ENCODE measurements at places on chromosomes 2 and 18.

DNA sequence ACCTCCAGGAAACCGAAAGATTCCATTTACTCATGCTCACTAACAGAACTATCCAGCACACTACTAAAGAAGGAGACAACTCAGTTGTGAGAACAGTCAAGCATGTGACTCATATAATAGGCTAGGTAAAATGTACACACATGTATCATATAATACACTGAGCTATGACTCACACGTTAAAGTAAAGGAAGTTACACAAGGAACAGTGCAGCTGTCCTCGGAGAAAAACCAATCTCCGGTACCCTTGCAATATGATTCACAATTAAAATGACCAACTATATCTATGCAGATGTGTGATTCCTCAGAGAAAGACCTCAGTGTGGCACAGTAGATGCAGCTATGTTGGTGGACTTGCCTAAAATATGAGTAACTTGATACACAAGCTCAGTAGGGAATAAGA lies 76.5 kb downstream of the STRN start:
- DNase-seq = no peak

GRCh38 chr2:47771211-47771610 lies 11.7 kb upstream of the MSH6 start:
- no peak for DNase-seq

DNA sequence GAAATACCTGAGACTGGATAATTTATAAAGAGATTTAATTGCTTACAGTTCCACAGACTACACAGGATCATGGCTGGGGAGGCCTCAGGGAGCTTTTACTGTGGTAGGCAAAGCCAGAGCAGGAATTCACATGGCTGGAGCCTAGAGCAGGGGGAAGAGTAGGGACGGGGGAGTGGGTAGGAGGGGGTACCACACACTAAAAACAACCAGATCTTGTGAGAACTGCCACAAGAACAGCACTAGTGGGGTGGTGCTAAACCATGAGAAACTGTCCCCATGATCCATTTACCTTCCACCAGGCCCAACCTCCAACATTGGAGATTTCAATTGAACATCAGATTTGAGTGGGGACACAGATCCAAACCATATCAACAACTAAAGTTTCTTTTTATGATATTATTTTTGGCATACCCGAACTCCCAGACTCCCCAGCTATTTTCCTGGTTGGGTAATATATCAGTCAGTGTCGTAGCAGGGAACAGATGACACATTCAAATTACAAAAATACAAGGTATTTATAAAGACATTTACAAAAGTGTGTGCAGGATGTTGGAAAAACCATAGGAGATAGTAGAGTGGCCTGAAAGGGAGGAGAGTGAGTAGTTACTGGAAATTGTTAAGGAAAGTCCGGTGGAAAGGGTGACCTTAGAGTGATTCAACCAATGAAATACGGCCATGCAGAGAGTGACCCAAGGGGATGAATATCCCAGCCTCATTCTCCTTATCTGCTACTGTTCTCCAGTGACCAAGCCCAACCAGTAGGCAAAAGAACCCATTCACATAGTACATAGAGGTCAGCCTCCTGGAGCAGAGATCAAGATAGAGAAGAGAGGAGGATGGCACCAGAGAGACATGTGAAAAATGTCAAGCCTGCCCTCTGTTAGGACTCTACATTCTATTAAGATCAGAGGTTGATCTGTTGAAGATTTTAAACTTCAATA lies 8.8 kb downstream of the RPL37A start:
- DNase-seq = no peak

DNA sequence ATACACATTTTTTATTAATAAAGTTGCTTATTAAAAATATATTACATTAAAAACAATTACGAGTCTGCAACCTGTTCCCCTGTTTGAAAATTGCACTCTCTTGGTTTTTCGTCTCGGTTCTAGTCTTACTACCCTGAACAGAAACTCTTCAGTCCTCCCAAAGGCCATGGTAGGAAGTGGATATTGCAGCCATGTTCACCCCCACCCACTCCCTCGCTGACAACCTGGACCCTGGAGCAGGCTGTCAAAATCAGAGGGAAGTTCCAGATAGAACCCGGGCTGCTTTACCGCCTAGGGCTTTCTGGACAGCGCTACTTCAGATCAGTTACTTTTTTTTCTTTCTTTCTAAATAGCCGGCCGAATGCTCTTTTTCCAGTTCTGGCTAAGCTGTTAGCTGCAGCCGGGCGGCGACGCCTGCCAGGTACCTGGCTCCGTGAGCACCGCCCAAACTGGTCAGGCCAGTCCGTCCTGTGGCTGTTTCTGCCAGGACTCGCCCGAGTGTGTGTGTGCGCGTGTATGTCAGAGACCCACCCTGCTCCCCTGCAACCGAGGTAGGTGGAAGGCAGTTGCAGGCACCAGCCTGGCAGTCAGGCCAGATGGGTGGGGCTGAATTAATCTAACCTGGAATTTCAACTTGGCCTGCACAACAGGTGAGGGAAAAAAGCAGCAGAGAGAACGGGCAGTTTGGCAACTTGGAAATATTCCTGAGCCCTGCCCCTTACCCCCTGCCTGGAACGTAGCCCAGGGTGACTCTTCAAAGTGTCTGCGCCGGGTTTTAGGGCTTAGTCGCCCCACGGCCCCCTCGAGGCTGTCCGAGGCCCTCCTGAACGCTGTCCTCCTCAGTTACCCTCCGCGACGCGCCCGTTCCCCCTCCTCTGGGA lies 1.1 kb upstream of the TET3 start:
- no peak for DNase-seq

GRCh38 chr2:187475499-187476248 lies 27.6 kb upstream of the CALCRL start:
- no peak for DNase-seq

- DNase-seq = no peak
Measured at GRCh38 chr2:204135752-204136151, 199.2 kb downstream of the ICOS start.

GRCh38 chr2:31440764-31441163 lies 26.2 kb upstream of the XDH start:
- no peak for DNase-seq

DNA sequence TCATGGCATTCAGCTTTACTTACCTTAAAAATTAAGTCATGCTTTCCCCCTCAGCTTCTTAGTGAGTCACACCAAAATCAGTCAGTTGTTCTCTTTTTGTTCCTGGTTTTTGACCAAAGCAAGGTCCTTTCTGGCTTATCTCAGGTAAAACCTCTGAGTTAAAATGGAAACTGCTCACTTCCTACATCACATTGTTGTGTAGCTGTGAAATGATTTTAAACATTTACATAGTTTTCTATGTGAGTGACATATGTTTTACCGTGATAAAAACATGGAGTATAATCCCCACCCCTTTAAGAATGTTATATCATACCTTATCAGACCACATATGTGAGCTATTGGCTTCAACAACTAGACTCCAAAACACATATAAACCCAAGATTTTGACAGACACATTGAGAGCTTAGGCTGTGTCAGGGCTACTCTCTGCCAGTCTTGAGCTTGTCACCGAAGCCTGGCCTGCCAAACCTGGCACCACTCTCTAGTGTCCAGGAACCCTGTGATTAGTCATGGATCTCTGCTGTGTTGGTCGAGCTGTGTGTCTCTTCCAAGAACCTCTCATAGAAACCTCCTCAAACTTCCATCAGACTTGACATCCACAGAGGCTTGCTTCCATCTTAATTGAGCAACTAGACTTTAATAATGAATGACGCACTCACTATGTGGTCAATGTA lies 294.5 kb upstream of the FBXO11 start:
- no peak for DNase-seq

DNA sequence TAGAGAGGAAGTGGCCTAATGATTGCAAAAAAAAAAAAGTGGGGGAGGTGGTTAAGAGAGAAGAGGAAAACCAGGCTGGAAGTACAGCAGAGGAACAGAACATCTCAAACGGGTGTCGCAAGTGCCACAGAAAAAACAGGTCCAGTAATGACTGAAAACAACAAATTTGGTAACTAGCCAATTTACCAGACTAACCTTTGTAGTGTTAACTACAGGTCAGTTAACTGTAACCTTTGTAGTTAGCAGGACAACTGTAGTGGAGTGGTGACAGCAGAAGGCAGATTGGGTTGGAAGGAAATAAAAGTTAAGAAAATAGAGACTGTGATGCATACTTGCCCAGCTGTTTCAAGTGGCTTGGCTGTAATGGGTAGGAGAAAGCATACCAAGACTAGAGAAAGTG lies 91.4 kb upstream of the CHST9 start:
- no peak for DNase-seq

DNA sequence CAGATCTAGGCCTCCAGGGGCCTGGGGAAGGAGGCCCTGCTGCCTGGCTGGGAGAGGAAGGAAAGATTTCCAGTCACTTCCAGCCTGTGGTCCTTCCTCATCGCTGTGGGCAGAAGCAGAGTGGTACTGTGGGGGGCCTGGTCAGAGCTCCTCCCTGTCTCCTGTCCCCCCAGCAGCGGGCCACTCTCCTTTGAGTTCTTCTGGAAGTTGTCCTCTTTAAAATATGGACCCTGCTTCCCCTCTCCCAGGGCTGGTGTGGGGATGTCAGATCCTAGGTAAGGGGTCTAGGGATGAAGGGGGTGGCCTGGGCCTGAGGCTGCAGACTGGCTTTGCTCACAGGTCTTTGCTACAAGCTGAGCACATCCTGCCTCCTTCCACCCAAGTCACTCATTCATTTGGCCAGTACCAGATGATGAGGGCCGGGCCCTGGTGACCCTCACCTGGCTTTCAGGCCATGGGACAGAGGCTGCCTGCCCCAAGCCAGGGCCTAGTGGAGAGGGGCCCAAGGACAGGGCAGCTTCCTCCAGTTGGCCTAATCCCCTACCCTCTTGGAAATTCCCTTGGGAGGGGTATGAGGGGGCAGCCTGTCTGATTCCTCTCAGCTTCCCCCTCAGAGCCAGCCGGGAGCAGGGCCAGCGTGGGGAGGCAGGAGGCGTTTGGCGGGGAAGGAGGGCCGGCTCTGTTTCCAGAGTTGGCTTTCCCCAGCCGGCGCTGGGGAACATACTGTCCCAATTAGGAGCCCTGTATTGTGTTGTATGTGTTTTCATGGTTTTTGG lies 231.9 kb downstream of the DYSF start:
- no peak for DNase-seq

DNA sequence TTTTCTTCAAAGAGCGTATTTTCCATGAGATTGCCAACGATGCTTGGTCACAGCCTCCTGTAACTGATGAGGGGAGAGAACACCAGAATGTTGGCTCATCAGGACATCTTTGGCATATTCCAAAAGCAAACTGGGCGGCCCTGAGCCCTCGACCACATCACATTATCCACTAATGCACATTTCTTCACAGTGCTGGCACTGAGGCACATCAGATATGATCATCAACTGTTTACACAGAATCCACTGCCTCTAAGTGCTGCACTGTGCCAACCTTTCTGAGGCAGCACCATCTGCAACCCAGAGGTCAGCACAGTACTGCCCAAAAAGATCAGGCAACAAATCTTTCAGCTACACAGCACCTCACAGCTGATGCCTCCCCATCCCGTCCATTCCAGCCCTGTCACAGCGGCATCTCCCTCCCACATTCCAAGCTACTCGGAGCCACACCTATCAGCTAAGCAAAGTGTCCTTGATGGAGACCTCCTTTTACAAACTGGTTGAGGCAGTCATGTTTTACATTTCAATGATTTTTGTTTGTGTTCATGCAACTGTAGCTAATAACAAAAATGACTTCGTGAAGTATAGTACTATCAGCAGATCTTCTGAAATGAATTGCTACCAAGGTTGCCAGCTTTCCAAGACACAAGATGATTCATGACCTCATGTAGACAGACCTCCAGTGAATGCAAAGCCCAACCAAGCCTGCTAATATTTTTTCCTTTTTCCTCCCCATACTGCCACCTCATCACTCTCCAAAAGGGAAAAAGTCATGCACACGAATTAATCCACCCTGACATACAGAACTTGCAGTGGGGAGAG lies 32.3 kb downstream of the MYO5B start:
- DNase-seq = no peak

GRCh38 chr2:191922736-191923651 lies 76.1 kb upstream of the CAVIN2 start:
- DNase-seq = no peak

- DNase-seq = no peak
Measured at GRCh38 chr2:69923116-69923515, 8.2 kb downstream of the MXD1 start.

DNA sequence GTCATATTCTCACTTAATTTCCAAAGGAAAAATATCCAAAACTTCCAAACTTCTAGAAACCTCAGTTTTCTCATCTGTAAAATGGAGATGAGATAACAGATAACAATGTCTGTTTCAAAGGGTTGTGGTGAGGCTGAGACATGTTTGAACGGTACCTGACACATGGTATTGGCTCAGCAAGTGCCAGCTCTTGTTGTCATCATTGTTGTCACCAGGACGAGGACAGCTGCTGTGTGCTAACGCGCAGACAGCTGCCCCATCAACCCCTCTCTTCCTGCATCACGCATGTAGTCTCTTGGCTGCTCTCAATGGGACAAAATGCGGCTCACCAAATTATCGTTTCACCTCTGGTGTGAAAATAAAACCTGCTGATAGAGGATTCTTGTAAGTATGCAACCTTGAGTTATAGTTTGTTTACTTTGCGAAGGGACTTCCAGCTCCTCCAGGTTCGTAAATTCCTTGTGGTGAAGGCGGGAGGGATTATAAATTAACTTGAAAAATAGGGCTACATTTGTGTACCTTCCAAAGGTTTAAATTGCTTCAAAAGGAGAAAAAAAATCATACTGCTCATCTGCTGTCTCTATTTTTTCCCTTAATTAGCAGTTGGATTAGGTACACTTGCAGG lies 605.4 kb downstream of the BCL11A start:
- no peak for DNase-seq

- no peak for DNase-seq
Measured at GRCh38 chr2:20567159-20567925, 83.6 kb downstream of the HS1BP3 start.

DNA sequence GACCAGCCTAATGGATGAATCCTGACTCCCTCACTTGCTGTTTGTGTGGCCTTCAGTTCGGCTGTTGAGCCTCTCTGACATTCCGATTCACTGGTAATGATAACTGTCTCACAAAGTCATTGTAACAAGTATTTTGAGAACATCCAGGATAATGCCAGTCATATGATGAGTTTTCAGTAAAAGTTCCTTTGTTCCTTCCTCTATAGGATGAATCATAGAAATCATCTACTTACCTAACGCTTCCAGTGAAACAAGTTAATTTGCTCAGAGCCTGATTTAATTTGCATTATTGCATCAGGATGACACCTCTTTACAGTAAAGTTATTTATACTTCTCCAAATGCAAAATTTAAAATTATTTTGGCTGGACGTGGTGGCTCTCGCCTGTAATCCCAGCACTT lies 32.0 kb downstream of the RAB31 start:
- no peak for DNase-seq

DNA sequence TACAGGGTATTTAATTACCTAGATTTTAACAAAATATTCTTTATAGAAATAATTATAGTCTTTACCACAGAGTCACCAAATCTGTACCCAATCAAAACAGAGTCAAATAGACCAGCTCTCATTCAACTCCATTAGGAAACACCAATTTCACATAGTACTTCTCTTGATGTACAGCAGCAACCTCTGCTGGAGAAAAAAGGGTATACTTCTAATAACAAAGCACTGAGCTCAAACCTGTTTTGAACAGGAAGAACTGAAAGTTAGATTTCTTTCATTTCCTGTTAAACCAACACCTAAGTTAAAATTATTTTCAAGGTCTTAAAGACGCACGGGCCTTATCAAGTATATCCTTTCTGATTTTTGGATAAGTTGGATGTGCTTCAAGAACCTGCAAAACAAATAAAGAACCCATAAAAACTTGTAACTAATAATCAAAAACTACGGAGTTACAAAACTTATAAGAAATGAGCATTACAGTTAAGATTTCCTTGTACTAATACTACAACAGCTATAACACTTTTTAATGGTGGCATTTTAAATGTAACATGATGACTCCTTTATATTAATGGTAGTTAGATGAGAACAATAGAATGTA lies 79.0 kb downstream of the TTC21B start:
- DNase-seq = no peak

- no peak for DNase-seq
Measured at GRCh38 chr18:48116017-48116416, 185.6 kb upstream of the SMAD2 start.

All from activated naive CD4-positive, alpha-beta T cell (primary cell).